ENCODE measurements at places on chromosomes 3 and 15.

DNA sequence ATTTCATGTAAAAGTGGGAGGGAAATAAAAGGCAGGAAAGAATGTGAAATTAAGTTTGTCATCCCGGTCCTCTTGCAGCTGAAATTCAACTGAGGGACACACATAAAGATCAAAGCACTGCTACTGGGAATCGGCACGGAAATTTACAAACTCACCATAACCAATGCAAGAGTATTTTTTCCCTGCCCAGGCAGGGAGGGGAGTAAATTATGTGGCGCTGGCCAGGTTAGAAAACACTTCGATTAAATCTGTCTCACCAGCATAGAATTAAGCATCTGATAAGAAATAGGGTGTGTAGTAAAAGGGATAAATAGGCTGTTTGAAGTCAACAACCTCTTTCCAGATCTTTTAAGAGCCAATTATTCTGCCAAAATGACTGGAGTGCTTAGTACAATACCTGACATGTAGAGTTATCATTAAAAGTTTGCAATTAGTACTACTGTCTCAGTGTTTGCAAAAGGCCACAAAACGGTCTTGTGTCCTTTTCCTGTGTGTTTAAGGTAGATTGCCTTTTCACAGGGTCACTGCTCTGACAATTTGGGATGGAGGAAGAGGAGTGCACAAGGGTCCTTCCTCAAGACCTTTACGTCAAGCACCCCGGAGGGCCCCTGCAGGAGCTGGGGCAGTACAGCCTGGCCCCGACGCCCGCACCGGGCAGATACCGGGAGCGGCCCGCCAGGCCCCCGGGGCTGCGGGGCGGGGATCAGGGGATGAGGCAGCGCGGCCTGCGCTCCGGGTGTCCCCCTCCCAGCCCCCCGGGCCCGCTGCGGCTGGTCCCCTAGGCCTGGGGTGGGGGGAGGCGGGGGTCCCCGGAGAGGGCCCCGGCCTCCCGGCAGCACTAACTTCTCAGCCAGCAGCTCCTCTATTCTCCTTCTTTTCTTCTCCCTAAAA is 651 bp downstream of the UBA3 start:
- DNase-seq: peak; percentile 24

DNA sequence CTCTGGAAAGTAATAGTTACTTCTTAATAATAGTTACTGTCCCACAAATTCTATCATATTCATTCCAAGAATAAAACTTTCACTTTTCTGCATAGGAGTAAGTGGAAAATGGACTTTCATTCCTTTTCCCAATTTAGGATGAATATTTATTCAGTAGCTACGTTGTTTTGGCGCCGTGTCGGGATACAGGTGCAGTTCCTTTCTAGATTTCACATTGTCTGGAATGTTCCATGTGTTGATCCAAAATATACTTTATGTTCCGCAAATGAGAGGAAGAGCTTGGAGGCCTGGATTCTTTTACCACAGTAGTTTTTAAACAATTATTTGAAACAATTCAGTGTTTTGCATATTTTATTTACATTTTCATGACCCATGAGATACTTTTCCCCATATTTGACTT is 22.8 kb upstream of the PPARG start:
- no peak for DNase-seq

- no peak for DNase-seq
These were observed 61.1 kb downstream of the ST3GAL6 start for GRCh38 chr3:98824256-98824655.

DNA sequence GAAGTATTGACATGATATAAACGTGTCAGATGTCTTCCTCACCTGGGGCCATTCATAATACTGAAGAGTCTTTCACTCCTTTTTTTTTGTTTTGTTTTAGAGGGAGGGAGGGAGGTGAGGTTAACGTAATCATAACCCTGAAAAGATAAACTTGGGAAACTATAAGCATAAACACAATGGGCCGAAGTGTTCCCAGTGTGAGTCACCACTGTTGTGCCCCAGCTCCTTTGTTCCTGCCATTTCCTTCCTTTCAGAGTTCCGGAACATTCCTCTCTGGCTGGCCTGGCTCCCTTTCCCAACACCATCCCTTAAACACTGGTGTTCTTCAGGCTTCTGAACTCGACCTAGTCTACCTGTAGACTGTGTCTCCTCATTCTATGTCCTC is 18.6 kb downstream of the PLD1 start:
- DNase-seq: peak; percentile 53

GRCh38 chr15:100141311-100142001 is 200.3 kb downstream of the ADAMTS17 start:
- no peak for DNase-seq

DNA sequence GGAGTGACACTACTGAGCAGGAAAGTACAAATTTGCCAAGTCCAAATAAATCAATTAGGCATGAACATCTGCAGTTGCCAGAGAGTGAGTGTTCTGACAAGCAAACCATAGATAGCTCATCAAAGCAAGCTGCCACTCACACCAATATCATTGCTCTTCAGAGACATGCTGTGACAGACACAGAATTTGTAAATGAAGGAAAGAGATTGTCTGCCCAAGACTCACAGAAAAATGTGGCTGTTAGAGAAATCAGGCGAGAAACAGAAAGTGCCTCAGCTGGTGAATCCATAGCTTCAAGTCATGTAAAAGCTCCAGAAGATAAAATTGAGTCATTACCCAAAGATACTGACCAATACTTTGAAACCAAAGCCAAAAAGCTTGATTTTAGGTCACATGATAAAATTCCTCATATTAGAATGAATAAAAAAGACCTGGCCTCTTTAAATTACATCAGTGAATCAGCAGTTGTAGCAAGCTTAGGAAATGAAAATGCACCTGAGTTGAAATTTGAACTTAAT is 50.8 kb downstream of the CRYBG3 start:
- DNase-seq: no peak

DNA sequence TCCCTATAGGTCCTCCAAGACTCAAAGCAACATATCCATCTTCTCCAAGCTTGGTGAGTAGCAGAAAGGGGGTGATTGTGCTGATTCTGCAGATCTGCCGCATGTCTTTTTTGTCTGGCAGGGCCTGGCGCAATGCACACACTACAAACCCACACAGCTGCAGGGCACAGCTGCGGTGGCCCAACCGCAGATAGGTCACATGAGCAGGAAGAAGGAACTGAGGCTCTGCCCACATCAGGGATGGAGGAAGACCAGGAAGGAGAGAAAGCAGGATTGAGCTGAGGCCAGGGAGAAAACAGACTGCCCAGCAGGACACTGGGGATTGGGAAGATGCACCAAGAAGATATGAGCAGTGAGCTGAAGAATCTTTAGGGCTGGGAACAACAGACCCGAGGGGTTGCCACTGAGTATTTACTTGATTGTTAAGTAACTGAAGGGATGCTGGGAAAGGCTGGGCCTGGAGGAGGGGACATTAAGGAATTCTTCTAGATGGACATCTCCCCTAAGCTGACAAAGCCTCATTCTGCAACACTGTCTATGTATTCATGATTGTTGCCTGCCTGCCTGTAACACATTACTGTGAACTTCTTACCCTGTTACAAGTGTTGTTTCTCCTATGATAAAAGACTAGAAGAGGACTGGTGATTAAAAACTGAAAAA is 126.7 kb downstream of the MYLK start:
- DNase-seq: peak; percentile 80

- no peak for DNase-seq
These were observed 84.6 kb downstream of the REC114 start for GRCh38 chr15:73527598-73527997.

GRCh38 chr15:44711096-44711742 is at the start of the genes B2M and PATL2:
Gene B2M (plus strand): TSS chr15:44711517. CDS start chr15:44711547, 30 bp downstream.
Gene PATL2 (minus strand): TSS chr15:44711323. CDS start chr15:44676490, 34,833 bp downstream.
- DNase-seq: peak; percentile 96

GRCh38 chr15:45669422-45669821 is 34.6 kb downstream of the SQOR start:
- no peak for DNase-seq

GRCh38 chr3:28651159-28651558 is 302.5 kb upstream of the AZI2 start:
- DNase-seq: no peak

GRCh38 chr3:13121553-13122001 is 48.3 kb upstream of the IQSEC1 start:
- DNase-seq: no peak

Data from urothelium cell line (cell line).